Stimulated activated CD8-positive, alpha-beta memory T cell treated with anti-CD3 and anti-CD28 coated beads, Interleukin-4, amount 100 ng/mL, for 4 hours (primary cell): ENCODE measurements at places on chromosomes 11 and 22.

DNA sequence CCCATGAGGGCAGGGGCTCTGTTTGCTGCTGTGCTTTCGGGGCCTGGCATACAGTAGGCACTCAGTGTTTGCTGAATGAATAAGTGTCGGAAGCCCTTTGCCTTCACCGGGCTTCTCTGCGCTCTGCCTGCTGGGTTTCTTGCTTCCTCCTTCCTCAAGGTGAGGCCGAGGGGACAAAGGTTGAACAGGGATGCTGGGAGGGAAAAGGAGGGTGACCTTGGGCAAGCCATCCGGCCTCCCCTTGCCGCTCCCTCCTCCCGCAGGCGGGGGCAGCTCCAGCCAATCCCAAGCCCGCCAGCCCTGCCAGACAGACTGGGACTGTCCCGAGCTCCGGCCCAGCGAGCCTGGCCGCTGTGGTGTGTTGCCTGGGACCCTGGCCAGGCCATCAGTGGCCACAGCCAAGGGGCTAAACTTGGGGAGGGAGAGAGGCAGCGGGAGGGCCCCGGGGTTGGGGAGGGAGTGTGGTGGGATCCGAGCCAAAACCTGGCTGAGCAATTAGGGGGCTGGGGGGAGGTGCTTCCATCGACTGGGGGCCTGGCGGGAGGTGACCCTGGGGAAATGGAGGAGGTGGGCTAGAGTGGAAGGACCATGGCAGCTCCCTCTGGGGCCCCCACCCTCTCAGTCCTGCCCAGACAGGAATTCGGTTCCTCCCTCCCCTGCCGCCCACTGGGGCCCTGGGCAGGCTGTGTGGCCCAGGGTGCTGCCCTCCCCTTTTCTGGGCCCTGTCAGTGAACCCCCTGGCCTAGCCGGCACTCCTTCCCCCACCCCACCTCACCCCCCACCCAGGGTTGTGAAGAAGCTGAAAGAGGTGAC lies 3.4 kb upstream of the RCOR2 start:
- no peak for DNase-seq

GRCh38 chr22:42317691-42318547 lies 47.5 kb upstream of the TCF20 start:
- no peak for DNase-seq

DNA sequence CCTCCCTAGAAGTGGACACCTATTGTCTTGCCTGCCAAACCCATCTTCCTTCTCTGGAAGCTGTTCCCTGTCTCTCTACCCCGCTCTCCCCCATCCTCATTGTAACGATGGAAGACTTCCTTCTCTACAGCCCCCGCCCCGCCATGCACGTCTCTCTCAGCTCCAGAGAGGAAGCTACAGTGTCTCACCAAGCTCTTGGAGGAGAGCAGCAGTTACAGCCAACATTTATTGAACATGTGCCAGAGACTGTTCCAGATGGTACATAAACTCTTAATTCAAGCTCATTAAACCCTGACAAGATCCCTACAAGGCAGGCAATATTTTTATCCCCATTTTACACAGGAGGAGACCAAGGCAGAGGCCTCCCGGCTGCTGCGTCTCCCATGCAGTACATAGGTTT lies 15.1 kb downstream of the MCHR1 start:
- DNase-seq, result no peak

- DNase-seq, result no peak
These were observed 5.0 kb downstream of the CRKL start for GRCh38 chr22:20922141-20922751.

- DNase-seq, result no peak
These were observed 17.6 kb downstream of the RNF185 start for GRCh38 chr22:31177420-31178162.

DNA sequence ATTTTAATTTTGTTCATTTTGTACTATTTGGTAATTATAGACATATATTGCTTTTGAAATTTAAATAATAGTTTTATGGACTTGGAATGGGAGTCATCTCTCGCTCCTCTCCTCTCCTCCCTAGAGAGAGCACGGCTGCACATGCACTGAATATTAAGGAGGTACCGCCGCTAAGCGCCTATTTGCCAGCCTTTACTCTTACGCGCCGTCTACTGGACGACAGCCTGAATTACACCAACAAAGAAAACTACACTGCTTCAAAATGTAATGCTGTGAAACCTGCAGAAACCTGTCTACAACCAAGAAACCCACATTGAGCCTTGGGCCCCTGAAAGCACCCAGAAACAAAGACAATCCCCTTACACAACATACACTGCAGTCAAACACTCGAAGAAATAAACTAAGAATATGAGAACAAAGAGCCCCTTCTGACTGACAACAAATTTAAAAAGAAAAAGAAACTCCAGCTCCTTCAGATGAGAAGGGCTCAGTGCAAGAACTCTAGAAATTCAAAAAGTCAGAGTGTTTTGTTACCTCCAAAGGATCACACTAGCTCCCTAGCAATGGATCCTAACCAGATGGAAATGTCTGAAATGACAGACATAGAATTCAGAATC lies 737.2 kb downstream of the LRRC4C start:
- no peak for DNase-seq

DNA sequence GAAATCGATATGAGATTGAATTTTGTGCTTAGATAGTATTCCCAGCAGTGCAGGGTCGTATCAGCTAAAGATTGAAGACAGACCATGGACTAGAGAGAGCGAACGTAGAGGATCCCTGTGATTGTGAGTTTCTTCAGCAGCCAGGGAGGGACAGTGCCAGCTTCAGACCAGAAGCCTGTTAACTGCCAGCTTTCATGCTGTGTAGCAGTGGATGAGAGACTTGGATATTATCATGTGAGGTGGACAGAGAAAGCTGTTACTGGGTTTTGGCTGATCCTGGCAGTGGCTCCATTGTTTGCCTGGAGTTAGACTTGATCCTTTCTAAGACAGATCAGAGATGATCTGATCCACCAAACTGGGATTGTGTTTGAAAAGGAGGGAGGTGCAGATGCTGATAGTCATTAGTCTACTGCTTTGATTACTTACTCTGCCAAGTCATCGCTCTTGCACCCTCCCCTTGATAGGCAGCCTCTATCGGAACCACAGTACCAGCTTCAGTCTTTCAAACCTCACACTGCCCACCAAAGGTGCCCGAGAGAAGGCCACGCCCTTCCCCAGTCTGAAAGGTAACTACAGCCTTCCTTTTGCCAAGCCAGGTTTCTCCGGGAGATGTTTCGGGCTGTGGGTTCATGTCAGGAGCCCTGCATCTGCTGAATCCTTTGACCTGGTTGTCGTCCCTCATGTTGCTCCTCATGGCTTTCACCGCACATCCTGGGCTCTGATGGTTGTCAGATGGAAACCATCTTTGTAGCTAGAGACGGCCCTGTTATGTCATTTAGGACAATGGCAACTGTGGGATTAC lies 16.2 kb downstream of the MADD start:
- no peak for DNase-seq

DNA sequence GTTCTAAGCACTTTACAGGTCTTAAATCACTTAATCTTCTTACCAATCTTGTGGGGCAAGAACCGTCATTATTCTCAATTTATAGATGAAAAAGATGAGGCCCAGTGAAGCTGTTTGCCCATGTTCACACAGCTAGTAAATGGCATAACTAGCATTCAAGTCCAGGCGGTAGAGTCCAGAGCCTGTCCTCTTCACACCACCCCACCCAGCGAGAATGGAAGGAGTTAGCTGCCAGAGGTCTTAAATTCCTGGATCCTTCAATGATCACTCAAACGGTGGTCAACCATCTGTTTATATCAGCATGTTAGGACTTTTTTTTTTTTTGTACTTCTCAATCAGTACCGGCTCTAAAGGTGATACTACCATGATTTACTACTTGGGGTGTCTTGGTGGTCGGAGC lies 43.3 kb downstream of the PARVA start:
- DNase-seq, result no peak

GRCh38 chr11:11583801-11584529 lies 37.8 kb downstream of the GALNT18 start:
- DNase-seq, result no peak

DNA sequence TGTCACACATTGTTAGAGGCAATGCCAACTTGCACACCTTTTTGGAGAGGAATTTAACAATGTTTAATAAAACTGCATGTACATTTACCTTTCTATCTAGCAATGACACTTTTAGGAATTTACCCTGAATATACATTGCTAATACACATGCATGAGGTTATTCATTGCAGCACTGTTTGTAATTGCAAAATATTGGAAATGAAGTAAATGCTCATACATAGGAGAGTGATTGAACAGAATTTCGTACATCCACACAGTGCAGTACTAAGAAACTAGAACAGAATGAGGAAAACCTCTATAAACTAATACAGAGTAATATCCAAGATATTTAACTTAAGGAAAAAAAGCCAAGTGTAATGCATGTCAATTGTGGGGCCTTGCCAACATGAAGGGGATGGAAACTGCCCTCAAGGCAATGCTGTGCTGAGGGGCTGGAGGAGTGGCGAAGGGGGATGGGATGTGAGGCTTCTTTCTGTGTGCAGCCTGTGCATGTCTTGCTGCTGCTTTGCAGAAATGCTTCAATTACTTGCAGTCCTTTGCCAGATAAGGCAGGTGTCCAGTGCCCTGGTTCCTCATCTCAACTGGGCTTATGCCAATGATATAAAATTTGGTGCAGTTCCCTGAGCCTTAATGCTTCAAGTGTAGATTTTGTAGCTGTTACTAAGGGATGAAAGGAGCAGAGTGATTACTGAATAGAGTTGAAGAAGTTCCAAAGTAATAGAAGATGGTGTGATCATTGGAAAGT lies 96.1 kb downstream of the GRIA4 start:
- no peak for DNase-seq

- DNase-seq, result no peak
These were observed 3.3 kb upstream of the SCN4B start for GRCh38 chr11:118155776-118156530.
